ENCODE measurements at places on chromosomes 2 and 18.

DNA sequence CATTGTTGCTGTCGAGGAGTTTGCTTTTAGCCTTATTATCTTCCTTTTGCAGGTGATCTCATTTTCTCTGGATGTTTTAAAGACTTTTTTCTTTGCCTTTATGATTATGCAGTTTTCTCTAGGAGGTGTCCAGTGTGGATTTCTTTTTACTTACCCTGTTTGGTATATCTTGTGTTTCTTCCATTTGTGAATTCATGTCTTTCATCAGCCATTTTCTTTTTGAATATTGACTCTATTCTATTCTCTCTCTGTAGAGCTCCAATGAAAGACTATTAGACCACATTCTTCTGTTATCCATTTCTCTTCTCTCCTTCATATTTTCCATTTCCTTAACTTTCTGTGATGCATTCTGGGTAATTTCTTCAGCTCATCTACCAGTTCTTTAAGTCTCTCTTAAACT is 34.4 kb downstream of the CDK15 start:
- no peak for DNase-seq

GRCh38 chr2:59462422-59463197 is 1090.8 kb downstream of the BCL11A start:
- no peak for DNase-seq

DNA sequence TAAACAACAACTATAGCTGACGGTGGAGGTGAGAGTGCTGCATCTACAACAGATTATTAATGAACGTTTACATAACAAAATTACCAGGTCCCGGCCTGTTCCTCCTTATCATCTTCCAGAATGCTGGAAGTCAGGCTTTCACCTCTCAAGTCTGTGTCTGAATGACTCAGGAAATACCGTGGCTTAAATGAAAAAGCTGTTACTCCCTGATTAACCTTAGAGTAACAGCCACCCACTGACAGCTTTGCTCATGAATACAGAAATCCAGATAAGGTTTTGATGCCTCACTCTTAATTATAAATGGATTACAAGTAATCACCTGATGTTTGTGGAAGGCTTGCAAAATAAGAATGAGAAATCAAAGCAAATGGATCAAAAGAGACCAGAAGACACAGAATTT is 885.3 kb upstream of the CELF4 start:
- no peak for DNase-seq

GRCh38 chr2:235050980-235051351 is 99.1 kb downstream of the SH3BP4 start:
- DNase-seq, result peak; percentile 96

DNA sequence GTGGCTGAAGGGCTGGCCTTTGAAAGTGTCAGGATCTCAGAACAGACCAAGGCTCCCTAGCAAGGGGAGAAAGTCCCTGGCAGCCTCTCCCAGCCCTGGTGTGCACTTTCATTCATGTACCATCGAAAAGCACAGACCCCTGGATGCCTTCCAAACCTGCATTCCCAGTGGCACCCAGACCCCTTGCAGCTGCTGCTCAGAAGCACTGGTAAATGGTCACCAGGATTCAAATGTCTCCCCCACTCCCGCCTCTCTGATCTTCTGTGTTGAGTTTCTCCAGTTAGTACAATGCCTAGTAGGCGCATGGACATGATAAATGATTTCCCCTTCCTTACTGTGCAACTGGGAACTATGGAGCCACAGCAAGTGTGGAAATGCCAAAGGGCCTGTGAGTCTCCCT is 180.0 kb downstream of the GLI2 start:
- no peak for DNase-seq

All from tibial artery (tissue), 4 donors.